ENCODE measurements at places on chromosomes 3 and 15.

DNA sequence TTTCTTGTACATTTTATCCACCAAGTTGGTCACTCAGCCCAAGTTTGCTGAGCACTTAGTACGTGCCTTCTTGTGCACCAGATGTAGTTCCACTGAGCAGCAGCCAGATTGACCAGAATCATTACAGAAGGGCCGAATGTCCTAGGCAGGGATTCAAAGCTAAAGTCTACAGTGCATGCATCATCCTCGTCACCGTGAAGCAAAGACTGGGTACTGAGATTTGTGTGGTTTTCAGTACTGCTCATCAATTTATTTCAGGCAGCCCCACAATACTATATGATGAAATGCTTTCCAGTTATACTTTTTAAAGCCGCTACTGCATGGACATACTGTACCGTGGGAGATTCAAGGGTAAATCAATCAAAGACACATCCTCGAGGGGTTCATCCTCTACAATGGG lies 227.0 kb downstream of the ARRDC4 start:
- DNase-seq: no peak

- no peak for DNase-seq
Measured at GRCh38 chr3:30098653-30099455, 507.5 kb upstream of the TGFBR2 start.

- no peak for DNase-seq
Measured at GRCh38 chr15:95604634-95605036, 725.9 kb upstream of the NR2F2 start.

DNA sequence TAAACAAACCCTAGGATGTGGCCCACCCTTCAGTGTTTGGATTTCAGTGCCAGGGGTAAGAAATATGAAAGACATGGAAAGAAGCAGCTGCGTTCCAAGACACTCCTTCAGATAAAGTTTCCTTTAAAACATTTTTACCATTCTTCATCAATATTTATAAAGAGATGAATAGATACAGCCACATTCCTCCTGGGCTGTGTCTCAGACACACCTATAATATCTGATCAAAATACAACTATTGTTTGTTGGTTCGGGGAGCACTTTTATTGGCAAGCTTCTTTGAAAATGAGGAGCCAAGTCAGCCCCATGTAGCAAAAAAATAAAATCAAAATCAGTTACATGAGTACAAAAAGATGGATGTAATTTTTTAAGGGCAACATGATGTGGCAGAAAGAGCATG lies 53.2 kb downstream of the RPL22L1 start:
- DNase-seq: no peak

Data from activated CD8-positive, alpha-beta memory T cell treated with anti-CD3 and anti-CD28 coated beads for 4 hours (primary cell).